ENCODE measurements at places on chromosomes 1 and 21. TPM values are rescaled to one million over a fixed set of nuclear protein-coding genes. Genes with fewer than 3 reads are reported as not detected.

The LIN28A gene
- total RNA-seq = not detected

The S1PR1 gene
- 226 TPM for total RNA-seq

DNA sequence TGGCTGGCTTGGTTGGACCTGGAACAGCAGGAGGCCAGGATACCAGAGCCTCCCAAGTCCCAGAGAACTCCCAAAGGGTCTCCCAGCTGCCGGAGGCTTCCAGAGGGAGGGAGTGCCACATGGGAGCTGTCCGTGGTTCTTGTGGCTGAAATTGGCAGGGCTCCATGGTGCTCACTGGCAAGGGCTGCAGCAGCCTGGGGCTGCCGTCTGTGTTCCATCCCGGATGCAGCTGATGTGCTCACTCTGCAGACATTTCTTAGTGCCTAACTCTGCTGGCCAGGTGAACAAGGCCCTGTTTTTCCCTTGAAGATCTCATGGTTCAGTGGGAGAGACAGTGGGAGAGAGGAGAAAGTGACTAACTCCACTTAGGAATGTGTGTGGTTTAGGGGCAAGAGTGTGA, 261.1 kb downstream of the CAMTA1 start:
- no peak for DNase-seq

The C1orf226 gene
- not detected for total RNA-seq

The MYBPHL gene
- not detected for total RNA-seq
